ENCODE measurements at places on chromosomes 11 and 22.

DNA sequence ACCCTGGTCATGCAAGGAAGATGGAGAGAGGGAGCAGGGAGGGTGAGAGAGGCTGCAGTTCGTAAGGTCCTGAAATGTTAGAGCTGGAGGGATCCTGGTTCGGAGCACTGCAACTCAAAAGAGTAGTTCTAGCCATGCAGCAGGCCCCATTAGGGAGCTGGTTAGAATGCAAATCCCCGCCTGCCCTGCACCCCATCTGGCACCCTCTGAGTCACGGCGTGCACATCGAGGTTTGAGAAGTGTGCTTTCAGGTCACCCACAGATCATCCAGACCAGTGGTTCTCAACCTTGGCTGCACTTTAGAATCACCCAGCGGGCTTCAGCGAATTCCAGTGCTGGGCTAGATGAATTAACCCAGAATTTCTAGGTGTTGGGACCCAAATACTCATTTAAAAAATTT is 48.2 kb downstream of the ST3GAL4 start:
- DNase-seq = no peak

- DNase-seq = peak; percentile 95
Measured at GRCh38 chr22:30286813-30287647, 2.3 kb downstream of the CASTOR1 start.

DNA sequence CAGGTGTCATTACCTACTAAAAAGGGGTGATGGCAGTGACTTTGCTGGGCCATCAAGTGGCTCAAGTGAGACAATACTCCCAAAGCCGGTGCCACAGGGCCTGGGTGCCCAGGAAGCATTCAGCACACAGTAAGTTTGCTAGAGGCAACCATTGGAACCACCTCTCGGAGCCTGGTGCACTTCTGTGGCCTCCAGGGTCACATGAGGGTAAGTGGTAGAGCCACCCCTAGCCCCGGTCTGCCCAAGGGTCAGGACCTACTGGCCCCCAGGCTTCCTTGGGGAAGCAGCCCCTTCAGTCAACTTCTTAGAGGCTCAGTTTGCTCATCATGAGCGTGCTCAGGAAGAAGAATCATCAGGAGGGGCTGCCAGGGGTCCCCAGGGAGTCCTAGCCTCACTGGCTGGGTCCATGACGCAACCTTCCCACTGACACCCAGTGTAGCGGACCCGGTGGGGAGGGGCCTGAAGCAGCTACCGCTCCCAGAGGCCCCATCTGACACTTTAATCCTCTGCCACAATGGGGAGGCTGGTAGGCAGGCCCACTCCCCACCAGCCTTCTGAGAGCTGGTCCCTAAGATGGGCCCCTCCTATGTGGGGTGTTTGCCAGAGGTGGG is 17.5 kb upstream of the RASL10A start:
- DNase-seq = no peak

- DNase-seq = no peak
Measured at GRCh38 chr11:8863838-8864237, 47.2 kb upstream of the AKIP1 start.

DNA sequence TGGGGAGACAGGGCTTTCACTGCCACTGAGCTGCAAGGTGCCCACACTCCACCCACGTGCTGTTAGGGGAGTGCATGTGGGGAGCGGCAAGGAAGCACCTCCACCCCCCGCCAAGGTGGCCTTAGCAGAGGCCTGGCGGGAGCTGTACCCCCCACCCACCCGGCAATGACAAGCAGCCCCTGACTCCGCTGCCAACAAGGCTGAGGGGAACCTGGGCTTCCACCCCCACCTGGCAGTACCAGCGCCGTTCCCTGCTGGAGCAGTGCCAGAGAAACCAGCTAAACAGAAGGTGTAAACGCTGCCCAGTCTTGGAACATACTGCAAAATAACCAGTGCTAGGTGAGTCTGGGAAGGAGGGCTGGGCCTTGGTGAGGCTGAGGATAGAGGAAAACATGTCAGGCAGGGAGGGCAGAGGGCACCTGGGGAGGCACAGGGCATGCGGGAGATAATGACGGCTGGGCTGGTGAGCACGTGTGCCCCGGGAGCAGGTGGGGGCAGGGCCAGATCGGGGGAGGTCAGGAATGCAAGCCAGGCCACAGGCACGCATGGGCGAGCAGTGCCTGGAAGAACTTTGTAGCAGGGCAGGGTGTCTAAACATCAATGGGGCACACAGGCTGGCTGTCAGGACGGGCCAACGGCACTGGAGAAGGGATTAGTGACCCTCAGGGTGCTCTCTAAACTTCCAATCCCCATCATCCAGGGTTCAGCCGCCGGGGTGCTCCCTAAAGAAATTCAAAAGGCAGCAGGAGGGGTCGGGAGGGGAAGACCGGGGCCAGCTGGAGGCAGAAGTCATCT is 6.6 kb downstream of the CERK start:
- peak; percentile 52 for DNase-seq

DNA sequence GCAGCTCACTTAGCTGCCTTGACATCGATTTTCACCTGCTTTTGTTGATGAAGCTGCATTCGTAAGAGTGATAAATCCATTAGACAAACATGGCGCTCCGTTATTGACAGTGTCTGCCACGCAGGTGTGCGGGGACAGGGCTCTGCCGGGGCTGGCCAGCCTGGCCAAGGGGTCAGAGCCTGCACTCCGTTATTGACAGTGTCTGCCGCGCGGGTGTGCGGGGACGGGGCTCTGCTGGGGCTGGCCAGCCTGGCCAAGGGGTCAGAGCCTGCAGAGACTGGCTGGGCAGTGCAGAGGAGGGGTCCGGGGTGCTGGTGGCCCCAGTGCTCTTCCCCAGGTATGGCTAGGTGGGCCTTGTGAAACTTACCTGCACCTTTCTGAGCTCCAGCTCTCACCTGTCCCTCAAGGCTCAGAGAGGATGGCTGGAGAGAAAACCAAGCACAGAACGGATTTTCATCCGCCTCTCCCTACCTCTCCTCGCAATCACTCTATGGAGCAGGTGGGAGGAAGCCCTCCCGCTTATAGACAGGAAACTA is 101.6 kb upstream of the B3GAT1 start:
- no peak for DNase-seq

GRCh38 chr11:65047581-65048422 is 6.8 kb downstream of the SAC3D1 start:
- peak; percentile 47 for DNase-seq

GRCh38 chr22:25025491-25026400 is 73.2 kb downstream of the KIAA1671 start:
- no peak for DNase-seq

DNA sequence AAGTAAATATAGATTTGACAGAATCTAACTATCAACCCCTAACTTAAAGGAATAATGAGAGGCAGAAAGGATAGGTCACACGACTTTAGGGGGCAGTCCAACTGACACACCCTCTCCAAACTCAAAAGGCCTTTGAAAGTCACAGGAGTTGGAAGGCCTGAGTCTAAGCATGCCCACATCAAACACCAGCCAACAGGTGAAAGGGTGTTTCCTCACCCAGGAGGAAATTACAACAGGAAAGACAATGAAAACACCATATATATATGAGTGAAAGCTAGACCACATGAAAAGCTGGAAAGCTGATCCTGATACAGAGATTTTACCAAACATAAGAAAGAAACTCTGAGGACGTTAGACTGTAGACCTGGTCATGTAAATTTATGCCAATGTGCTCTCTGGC is 10.5 kb upstream of the DEPDC7 start:
- no peak for DNase-seq

- DNase-seq = no peak
Measured at GRCh38 chr22:27399161-27399560, 402.4 kb downstream of the MN1 start.

DNA sequence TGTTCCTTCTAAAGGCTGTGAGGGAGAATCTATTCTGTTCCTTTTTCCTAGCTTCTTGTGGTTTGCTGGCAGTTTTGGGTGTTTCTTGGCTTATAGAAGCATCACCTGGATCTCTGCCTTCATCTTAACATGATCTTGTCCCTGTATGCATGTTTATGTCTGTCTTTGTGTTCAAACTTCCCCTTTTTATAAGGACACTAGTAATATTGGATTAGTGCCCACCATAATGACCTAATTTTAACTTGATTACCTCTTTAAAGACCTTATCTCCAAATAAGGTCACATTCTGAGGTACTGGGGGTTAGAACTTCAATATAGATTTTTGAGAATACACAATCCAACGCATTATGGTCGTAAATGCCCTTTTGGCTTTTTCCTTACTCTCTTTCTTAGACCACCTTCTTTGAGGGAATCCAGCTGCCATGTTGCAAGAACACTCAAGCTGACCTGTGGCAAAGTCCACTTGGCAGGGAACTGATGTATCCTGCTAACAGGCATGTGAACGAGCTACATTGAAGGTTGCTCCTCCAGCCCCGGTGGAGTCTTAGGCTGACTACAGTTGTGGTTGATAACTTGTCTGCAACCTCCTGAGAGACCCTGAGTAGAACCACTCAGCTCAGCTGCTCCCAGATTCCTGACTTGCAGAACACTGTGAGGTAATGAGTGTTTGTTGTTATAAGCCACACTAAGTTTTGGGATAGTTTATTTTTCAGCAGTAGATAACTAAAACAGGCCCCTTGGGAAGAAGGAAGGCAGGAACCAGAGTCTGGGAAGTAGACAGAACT is 127.1 kb upstream of the OR9Q1 start:
- no peak for DNase-seq

DNA sequence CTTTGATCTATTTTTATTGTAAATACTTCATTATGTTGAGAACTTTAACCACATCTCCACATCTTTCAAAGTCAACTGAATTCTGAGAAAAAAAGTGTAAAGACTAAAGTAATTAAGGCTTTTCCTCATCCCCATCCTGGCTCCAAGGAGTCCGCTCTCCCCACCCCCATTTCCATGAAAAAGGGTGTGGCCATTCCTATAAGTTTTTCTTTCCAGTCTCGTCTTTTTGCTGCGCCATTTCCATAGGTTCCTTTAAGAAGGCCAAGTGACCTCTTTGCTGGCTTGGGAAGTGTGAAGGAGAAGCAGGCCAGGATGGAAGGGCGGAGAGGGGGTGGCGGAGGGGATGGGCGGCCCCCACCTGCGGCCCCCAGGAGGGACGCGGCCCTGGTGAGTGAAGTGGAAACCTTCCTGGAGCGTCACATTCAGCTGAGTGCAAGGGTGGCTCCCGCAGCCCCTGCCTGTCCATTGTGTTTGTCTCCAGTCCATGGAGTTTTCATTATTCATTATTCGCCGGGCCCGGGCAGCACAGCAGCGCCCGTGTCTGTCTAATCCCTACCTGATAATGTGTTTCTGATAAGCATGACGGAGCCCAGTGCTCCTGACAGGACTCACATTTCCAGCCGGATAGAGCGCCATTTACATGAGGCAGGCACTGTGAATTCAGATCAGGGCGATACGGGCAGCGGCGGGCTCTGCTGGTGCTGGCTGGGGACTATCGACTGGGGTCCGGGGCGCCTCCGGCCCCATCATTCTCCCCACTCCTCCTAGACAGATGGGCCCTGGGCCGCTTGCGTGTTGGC is 739.8 kb downstream of the OPCML start:
- DNase-seq = peak; percentile 27

DNA sequence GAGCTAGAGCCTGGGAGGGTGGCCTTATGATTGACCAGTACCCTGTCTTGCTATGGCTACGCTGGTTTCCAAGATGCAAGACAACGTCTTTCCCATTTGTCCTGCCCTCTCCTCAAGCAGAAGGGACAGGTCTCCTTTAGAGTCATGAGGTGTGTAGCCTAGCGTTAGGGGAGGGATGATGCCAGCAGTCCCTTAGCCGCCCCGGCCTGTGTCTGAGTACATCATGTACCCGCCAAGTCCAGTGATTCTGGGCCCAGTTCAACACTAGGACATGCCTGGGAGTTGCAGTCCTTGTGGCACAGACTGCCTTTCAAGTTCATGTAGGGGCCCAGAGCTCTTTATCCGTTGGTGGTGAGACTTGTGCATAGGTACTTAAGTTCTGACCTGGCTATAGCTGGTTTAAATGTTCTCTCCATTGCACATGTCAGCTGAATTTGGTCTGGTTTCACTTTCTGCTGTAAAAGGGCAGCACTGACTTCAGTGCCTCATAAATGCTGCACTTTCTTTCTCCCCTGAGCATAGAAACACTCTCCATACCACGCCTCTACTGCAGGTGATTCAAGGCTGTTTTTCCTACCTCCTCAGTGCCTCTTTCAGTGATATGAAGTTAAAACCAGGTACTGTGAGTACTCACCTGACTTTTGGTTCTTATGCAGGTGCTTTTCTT is 151.1 kb downstream of the METTL15 start:
- no peak for DNase-seq

GRCh38 chr11:44673688-44674087 is 53.1 kb upstream of the TSPAN18 start:
- DNase-seq = no peak

DNA sequence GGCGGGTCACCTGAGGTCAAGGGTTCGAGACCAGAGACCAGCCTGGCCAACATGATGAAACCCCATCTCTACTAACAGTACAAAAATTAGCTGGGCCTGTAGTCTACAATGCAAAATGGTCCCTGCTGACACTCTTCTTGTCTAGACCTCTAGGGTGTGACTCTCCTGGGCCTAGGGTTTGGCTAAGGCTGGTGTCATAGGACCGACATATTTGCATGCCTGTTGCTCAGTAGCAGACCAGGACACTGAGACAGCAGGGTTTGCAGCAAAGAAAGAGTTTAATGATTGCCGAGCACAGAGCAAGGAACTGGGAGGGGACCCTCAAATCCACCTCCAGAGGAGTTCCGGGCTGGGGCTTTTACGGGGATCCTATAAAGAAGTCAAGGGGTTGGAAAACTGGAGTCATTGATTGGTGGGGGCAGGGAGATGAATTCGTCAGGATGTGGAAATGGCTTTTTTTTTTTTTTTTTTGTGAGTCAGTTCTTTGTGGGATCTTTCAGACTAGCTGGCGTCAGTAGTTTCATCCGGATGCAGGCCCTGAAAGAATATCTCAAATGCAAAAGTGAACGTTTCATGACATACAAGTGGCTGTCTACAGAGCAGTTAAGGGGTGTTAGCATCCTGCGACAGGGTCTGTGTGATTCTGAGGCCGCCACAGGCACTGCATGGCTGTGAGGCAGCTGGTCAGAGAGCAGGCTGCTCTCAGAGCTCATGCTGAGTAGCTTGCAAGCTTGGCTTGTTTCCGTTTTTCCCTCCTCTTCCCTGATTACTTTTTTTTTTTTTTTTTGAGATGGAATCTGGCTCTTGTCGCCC is 27.2 kb upstream of the A4GALT start:
- no peak for DNase-seq

DNA sequence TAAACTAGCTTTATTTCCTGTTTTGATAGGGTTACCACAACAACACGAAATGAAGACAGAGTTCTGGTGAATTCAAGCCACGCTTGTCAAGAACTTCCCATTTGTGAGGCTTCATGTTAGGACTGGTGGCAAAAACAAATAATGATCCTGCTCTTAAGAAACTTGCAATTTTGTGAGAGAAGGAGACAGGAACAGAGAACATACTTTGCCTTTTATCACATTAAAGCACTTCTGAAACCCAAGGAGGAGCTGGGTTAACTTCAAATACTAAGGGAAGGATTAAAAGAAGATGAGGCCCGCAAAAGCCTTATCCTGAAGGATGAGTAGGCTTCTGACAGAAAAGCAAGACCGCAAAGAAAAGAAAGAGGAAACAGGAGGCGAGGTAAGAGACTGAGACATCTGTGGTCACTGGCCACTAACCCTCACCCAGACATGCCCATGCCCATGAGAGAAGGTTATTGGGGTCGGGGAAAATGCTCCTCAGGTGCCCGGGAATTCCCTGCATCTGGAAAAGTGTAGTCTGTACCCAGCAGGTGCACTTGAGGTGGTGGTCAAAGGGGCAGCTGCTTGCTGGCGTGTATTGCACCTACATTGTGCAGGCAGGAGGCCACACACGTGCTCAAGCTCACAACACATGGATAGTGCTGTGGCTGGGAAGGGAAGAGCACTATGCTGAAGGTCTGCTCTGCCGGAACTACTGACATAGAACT is 50.5 kb downstream of the MAPK1 start:
- DNase-seq = no peak

GRCh38 chr11:63811522-63811921 is 1.7 kb upstream of the SPINDOC start:
- DNase-seq = no peak

GRCh38 chr11:18699848-18700261 is 1.3 kb downstream of the TMEM86A start:
- no peak for DNase-seq
